ENCODE measurements at places on chromosomes 7 and 10.
A peak's percentile ranks its signal among the peaks of the same experiment; 100 is the strongest.

GRCh38 chr7:98687111-98687751 lies 70.1 kb downstream of the NPTX2 start:
- DNase-seq, result no peak

GRCh38 chr7:1193593-1194424 lies 33.8 kb upstream of the ZFAND2A start:
- DNase-seq, result peak; percentile 62

- no peak for DNase-seq
Measured at GRCh38 chr7:140404565-140405065, 757 bp downstream of the RAB19 start.

DNA sequence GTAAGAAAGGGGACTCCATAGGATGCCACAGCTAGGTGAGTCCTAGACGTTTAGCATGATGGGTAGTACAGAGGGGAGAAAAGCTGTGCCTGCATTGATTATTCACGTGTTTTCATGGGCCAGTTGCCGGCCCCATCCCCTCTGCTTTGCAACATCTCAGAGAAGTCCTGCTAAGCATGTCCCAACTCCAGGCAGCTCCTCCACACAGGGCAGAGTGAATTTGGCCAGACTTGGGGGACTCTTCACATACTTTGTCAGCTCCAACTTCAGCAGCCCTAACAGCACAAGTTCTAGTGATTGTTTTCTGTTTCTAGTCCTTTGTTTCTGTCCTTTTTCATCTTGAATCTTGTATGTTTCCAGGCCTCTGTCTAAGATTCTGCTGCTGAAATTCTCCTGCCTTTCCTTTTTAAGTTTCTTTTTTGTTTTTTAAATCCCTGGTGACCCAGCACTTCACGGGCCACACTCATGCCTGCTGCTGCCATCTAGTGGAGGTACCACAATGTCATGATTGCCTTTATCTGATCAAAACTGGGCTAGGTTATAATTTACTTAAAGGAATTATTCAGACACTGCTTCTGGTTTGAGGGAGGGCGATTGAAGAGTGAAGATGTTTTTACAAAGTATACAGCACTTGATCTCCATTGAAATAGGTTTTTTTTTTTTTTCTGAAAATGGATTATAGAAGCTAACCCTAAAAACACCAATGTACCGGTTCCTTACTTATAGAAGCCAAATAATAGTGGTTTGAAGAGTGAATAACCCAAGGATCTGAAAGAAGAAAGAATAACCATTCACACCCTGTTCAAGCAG lies 276.9 kb downstream of the CSTF2T start:
- no peak for DNase-seq

GRCh38 chr7:91504919-91505318 lies 240.7 kb downstream of the FZD1 start:
- DNase-seq, result no peak

- no peak for DNase-seq
Measured at GRCh38 chr10:128286762-128287500, 160.7 kb upstream of the MKI67 start.

- DNase-seq, result no peak
Measured at GRCh38 chr7:90424720-90425119, 21.5 kb downstream of the CLDN12 start.

GRCh38 chr7:98242934-98243333 lies 9.1 kb downstream of the TECPR1 start:
- DNase-seq, result no peak

DNA sequence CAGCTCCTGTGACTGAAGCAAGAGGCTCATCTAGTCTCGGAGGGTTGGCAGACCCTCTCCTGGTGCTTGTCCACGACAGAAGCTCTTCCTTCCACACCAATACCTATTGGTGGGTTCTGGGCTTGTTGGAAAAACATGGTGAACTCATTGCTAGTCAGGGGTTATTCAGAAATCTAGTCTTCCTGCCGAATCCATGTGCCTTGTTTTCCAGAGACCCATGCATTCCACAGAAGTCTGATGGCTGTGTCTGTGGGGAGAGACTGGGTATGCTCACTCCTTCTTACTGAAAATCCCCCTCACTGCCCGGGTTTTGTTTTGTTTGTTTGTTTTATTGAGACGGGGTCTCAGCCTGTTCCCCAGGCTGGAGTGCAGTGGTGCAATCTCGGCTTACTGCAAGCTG lies 138.3 kb downstream of the DNAJB6 start:
- peak; percentile 15 for DNase-seq

- DNase-seq, result no peak
Measured at GRCh38 chr10:7334642-7334964, 76.2 kb downstream of the SFMBT2 start.

DNA sequence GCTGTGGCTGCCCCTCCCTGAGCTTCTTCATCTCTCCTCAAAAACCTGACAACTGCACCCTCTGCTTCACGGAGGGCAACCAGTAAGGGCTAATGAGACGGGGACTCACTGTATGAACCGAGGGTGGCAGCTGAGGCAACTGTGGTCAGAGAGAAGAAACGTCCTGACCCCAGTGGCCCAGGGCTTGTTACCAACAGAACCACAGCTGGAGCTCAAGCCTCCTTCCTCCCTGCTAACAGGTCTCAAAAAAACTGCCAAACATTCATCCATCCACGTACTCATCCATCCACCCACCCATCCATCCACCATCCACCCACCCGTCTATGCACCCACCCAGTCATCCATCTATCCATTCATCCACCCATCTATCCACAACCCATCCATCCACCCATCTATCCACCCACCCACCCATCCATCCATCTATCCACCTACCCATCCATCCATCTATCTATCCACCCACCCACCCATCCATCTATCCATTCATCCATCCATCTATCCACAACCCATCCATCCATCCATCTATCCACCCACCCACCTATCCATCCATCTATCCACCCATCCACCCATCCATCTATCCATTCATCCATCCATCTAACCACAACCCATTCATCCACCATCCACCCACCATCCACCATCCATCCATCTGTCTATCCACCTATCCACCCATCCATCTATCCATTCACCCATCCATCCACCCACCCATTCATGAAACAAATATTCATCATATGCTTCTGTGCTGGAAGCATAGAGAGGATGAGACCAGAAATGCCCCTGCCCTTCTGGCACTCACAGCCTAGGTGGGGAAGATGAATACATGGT lies 111.7 kb downstream of the PDGFA start:
- no peak for DNase-seq

DNA sequence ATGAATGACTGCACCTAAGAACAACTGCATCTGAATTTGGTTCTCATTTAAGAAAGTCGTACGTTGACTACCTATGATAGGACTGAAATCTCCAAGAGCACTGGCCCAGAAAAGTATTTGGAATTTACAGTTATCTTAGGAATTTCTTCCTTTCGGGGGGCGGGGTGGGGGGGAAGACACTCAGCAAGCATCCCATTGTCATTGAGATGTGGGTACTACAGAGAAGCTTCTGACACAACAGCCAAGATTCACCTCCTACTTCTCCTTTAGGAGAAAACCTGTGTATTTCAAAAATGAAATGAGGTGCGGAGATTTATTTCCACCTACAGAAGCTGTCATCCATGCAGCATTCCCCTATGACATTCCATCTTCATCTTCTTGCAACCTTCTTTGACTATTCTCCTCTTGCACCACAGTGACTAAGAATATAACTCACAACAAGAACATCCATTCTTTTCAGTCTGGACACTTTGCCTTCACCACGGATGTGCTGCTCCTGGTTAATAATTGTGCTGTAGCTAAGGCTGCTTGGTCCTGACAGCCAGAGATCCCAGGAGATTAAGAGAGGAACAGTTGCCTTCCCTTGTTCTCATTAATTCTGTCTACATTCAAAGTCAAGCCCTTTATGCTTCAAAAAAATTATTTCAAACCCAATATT lies 98.4 kb upstream of the FRMD4A start:
- no peak for DNase-seq

GRCh38 chr10:131778385-131778784 lies 122.4 kb upstream of the PPP2R2D start:
- no peak for DNase-seq

DNA sequence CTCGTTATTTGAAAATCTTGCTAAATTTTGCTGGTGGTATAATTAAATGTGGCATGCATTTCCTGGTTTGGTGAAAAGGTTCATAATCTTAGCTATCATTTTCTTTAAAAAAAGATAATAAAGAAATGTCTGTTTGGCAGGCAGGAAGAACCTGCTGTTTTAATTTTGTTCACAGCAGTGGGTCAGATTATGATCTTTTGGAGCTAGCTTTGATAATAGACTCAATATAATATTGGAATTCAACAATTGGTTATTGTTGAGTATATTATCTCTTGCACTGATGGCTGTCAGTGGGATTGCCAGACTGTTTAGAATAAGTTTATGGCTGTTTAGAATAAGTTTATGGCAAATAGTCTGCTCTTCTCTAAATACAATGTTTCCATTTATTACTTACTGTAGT lies 35.1 kb downstream of the MXI1 start:
- no peak for DNase-seq

DNA sequence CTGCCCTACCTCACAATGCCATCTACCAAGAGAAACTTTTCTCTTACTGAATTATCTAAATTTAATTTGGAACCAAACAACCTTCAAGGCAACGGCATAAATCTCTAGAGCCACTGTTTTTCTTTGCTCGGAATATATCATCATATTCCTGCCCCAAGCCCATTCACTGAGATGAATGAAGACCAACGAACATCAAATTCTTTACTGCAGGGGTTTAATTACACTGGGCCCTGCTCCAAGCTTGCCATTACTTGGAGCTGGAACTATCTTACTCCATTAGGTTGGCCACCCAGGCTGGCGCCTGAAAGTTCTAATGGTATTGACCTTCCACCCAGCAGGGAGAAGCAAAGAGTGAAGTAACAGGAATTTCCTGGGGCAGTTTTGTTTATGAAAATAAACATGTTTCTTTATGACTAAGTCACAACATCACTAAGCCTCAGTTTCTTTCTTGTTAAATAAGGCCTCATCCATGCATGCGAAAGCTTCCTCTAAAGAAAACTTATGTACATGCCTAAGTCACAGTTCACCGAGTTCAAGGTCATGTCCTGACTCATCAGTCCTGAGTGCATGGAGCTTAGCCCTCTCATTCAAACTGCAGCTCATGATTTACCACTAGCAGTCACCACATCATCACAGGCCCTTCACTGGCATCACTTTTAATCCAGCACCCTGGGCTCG lies 42.1 kb upstream of the ANAPC16 start:
- no peak for DNase-seq

GRCh38 chr10:28777911-28778310 lies 100.6 kb downstream of the BAMBI start:
- no peak for DNase-seq

DNA sequence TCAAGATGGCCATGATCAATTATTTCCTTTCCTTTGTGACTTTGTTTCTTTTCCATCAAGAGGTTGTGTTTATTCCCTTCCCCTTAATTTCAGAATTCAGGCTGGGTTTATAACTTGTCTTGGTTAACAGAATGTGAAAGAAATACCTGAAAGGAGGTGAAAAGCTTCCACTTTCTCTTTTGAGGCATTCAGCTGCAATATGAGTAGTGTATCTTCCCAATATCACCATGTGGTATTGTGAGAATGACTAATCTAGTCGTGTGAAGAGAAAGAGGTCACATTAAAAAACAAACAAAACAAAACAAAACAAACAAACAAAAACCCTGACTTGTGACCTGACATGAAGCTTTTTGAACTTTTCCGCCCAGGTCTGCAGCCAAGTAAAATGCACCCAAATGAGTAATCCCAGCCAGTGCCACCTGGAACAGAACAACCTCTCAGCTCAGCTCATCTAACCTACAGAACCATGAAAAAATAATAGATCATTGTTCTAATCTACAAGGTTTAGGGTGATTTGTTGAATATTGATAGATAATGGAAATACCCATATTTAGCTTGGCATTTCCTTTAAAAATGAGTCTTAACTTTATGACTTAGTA lies 70.8 kb upstream of the TEX47 start:
- DNase-seq, result no peak
